Right ventricle myocardium inferior (tissue), 1 donor: ENCODE measurements at places on chromosomes 16 and 17. TPM values are rescaled to one million over a fixed set of nuclear protein-coding genes. Genes with fewer than 3 reads are reported as not detected.
A peak's percentile ranks its signal among the peaks of the same experiment; 100 is the strongest.

DNA sequence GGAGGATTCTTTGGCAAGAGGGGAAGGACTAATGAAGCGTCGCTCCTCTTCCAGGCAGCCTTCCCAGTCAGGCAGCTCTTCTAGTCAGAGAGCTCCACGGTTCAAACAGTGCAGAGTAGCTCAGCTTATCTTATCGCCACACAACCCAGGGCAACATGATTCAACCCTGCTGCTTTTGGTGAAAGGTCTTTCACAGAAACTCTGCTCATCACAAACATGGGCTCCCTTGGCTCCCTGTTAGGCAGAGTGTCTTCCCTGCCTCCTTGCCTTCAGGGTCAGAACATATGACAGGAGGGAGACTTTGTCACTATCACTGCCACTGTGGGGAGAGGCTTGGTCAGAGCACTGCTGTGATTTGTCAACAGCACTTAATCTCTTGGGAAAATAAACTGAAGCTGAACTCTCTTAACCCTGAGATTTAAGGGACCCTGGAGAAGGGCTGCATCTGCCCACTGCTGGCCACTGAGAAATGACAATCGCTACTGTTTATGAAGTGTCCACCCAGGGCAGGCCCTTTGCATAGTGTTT, 6.9 kb upstream of the SLC13A2 start:
- no peak for DNase-seq

DNA sequence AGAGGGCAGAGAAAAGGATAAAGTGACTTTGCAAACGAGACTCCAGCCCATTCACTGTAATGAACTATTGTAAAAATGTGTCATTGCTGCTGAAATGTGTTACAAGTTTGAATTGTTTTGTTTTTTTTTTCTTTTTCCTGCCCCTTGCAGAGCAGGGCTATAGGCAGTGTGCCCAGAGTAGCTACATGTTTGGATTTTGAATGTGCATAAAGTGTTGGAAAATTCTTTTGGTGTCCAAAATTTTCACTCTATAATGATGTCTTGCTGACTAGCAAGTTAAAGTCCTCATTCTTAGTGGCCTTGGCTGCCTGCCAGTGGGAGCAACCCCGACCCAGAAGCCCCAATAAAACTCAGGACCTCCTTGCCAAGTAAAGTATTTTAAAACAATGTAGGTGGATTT, 66.5 kb downstream of the IGF2BP1 start:
- DNase-seq = no peak

The SPATA32 gene
- not detected for total RNA-seq

DNA sequence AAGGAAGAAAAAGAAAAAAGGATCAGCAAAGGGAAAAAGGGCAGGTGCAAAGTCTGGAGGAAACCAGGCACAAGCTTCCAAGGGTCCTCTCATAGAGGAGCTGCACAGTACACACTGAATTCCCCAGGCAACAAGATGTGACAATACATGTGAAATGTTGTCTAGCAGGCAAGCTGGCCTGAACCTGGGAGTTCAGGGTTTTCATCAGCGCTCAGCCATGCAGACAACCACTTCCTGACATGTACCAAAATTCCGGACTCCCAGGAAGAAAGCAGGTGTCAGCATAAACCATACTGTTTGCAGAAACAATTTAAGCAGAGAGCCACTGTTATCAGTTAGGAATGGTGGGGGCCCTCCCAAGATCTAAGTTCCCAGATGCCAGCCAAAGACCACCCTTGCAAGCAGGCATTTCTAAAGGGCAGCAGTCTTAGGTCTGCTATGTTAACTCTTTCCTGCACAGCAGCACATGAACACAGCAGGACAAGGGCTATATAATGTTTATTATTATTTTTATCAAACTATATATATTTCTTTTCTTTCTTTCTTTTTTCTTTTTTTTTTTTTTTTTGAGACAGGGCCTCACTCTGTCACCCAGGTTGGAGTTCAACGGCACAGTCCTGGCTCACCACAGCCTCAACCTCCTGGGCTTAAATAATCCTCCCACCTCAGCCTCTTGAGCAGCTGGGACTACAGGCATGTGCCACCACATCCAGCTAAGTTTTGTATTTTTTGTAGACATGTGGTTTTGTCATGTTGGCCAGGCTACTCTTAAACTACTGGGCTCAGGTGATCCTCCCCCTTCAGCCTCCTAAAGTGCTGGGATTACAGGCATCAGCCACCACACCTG, 10.1 kb downstream of the TK2 start:
- no peak for DNase-seq

The CDK5R1 gene
- total RNA-seq = 1.3 TPM

GRCh38 chr16:49856672-49857330, 889 bp upstream of the ZNF423 start:
- DNase-seq = peak; percentile 88

- DNase-seq = no peak
These were observed 32.8 kb downstream of the DRC3 start for GRCh38 chr17:18005496-18005895.
